Activated naive CD4-positive, alpha-beta T cell (primary cell): ENCODE measurements at places on chromosomes 7 and 10.

- DNase-seq, result no peak
These were observed 5.2 kb downstream of the MARVELD1 start for GRCh38 chr10:97718659-97719142.

- DNase-seq, result no peak
These were observed 6.4 kb downstream of the GCK start for GRCh38 chr7:44182827-44183226.

GRCh38 chr7:149761307-149761706 lies 12.1 kb downstream of the ZNF467 start:
- no peak for DNase-seq

DNA sequence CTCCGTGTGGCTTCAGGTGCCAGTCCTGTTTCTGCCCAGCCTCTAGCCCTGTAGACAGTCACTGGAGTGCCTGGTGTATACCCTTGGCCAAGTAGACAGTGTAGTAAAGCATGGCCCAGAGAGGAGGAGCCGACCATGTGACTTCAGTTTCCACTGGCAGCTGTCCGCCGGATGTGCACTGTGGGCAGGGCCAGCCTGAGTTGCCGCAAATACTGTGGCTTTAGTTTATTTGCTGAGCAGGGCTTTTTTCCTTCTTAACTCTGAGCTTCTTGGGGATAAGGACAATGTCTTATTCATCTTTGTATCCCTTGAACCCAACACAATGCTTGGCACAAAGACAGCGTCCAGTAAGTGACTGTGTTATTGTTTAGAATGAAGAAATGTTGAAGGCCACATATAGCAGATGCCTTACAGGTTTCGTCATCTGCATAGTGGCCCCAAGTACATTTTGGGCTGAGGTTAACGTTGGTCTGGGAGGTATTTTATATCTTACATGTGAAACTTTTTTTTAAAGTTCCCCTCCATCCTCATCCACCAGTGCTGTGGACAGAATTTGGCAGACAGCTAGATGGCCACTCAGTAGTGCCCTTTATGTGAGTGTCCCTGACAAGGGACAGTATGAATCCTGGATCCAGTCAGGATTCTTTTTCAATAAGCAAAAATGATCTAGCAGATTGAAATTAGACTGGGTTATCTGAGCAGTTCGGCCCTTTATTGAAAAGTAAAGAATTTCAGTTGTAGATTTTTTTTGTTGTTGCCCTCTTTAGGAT lies 40.6 kb downstream of the CYP17A1 start:
- peak; percentile 27 for DNase-seq

- DNase-seq, result no peak
These were observed 40.7 kb upstream of the AP5Z1 start for GRCh38 chr7:4734587-4735345.

GRCh38 chr10:74823791-74824183 lies 2.6 kb upstream of the KAT6B start:
- no peak for DNase-seq

DNA sequence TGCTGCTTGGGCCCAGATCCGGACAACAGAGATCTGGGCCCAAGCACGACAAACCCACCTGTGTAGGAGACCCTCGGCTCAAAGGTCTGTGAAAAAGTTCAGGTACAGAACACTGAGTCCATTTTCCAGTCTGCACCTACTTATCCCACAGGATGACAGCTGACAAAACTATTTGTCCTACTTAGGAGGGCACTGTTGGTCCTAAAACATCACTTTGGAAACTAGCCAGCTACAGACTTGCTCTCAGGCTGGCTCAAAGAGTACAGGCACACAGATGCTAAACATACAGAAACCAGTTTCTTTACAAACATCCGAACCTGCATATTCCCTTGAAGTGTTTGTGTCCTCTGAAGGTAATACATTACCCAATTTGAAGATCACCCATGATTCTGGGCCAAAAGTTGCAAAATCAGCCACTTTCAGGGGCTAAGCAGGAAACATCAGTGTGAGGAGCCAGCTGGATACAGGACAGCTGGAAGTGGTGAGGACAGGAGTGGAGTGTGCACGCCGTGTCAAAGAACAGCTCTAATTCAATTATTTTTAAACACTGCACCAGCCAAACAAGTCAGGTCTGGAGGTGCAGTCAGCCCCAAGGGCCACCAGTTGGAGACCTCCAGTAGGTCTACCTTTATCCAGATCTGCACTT lies 88.5 kb downstream of the NOC3L start:
- no peak for DNase-seq

- no peak for DNase-seq
These were observed 25.1 kb downstream of the AP5Z1 start for GRCh38 chr7:4800487-4800886.

- no peak for DNase-seq
These were observed 233.3 kb upstream of the NFE2L3 start for GRCh38 chr7:25918731-25919130.

DNA sequence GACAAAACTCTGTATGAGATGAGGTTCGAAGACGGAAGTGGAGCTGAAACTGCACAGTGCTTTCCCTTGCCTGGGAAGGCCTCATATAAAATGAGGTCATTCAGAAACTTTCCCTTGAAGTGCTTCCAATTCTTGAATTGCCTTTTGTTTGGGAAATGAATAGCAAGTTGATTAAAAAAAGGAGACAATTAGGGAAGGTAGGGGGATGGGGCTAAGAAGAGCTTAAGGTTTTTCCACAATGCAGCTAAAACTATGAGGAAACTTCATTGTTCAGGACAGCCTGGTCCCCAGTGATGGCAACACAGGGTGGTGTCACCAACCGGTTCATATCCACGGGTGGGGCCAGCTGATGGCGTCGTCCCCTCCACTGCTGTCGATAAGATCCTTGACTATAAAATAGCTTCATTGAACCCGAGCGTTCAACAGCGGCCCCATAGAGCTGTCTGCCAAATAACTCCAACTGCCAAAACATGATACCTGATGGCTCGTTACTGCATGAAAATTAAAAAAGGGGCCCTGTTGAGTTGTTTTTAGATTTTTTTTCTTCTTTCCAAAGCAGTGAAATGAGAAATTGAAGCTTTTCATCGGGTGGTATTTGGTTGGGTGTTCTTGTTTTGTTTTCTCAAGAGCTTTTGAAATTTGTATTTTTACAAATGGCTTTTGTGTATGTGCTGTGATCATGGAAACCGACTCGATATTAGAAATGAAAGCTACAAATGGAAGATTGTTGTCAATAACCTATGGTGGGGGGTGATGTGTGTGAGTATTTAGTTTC lies 2.8 kb upstream of the CELF2 start:
- DNase-seq, result no peak

DNA sequence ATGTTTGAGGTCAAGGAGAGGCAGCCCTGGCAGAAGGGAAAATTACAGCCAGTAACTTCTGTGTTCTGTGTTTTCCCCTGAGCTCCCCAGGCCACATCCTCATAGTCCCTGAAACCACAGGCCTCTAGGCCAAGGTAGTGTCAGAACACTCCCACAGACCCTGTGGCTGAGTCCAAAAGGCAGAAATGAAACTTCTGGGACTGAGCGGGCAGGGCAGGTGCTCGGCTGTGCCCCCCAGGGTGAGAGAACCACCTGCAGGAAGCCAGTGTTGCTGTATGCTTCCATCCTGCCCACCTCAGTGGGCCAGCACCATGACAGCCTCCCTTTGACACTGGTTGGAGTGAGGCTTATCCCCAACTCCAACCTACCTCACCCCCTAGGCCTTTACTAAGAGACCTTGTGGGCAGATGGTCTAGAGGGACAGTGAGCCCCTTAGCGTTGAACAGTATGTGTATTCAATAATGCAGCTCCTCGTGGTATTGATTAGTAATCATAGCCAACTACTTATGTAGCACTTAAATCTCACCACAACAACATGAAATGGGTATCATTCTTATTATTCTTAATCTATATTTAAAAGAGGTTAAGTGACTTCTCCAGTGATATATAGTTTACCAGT lies 30.3 kb downstream of the PIK3CG start:
- DNase-seq, result no peak

DNA sequence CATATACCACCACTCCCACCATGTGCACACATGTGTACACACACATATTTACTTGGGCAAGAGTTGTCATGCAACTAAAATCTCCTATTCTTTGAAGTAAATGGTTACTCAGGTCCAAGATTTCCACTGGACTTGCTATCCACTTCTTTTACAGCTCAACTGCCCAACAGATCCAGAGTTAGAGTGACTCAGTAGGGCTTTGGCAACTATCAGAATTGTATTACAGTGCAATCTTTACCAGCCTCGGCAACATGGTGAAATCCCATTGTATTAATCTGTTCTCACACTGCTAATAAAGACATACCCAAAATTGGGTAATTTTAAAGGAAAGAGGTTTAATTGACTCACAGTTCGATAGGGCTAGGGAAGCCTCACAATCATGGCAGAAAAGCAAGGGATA lies 51.9 kb upstream of the ABLIM1 start:
- no peak for DNase-seq

DNA sequence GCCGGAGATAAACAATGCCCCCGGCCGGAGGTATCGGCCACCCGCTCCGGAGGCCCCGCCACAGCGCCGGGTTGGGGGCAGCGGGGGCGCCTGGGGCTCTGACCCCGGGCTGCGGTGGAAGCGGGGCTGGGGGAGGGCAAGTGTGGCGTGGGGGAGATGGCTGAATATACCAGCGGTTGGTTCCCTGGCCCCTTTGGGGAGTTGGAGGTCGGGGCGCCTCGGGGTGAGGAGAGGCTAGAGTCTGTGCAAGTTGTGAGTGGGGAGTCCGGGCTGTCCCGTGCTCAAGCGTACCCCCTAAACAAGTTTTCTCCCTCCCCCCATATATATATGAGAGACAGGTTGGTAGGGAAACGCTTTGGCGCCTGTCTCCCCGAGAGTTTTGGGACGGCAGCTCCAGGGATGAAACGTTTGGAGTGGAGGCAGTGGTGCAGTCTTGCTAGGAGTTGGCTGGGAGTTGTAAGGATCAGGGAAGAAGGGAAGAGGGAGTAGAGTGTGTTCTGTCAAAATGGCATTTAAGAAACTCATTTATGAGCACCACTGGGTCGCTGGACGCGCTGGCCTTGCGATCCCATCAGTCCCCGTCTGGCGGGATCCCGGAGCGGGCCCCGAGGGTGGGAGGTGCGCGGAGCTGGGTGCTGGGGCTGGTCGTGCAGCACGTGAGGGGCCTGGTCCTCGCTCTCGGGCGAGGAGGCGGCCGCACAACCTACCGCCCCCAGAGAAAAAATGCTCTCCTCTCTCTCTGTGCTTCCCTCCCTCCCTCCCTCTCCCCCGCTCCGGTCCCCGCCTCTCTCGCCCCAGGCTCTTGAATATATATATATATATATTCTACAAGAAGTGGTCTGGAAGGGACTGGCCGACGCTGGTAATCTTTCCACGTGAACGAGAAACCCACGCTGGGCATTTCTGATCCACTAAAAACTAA lies 1.1 kb downstream of the TET1 start:
- no peak for DNase-seq

DNA sequence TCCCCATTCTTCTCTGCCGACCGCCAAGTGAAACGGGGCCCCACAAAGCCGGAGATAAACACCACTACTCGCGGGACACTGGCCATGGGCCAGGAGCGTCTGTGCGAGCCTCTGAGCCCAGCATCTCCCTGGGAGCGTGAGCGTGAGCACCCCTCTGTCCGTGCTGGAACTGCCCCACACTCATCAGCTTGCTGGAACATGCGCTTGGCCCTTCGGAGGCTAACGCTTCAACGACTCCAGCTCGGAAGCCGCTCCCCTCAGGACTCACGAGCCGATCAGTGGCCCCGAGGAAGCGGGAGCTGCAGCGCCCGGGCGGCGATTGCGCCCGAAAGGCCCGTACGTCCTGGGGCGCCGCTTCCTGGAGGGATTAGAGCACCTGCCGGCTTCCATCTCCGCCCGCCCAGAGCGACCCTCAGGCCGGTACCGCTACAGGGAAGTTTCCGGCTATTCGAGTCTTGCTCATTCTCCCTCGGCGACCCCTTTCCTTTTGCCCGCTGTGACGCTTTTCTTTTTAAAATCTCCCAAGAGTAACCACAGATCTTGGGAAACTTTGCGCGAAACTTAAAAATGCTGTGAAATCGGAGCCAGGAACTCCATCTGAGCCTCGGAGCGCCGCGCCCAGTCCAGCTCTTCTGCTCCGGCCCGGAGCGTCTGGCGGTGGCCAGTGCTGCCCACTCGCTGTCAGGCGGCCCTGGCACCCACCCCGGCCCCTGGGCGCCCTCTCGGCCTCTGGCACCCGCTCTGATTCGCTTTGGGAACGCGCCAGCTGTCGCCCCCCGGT lies 1.0 kb downstream of the TLL2 start:
- DNase-seq, result no peak

GRCh38 chr10:7423521-7423920 lies 12.7 kb upstream of the SFMBT2 start:
- DNase-seq, result no peak

DNA sequence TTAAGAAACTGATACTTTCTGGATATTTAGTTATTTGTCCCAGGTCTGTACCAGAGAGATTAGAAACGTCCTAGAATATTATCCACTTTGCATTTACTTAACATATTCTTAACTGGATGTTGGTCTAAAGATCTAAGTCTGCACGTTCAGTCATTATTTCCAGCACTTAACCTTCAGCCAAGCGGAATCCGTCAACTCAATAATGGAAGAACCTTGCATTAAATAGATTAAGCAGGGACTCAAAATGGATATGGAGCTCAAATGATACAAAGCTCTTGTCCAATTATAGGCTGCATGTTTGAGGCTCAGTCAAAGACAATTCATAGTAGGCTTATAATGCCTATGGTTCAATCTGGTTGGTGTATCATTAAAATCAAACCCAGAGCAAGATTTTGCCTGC lies 162.9 kb downstream of the SEMA3D start:
- DNase-seq, result no peak

GRCh38 chr10:11409357-11409756 lies 202.1 kb downstream of the USP6NL start:
- no peak for DNase-seq

GRCh38 chr10:82827901-82828300 lies 952.9 kb downstream of the NRG3 start:
- DNase-seq, result no peak

DNA sequence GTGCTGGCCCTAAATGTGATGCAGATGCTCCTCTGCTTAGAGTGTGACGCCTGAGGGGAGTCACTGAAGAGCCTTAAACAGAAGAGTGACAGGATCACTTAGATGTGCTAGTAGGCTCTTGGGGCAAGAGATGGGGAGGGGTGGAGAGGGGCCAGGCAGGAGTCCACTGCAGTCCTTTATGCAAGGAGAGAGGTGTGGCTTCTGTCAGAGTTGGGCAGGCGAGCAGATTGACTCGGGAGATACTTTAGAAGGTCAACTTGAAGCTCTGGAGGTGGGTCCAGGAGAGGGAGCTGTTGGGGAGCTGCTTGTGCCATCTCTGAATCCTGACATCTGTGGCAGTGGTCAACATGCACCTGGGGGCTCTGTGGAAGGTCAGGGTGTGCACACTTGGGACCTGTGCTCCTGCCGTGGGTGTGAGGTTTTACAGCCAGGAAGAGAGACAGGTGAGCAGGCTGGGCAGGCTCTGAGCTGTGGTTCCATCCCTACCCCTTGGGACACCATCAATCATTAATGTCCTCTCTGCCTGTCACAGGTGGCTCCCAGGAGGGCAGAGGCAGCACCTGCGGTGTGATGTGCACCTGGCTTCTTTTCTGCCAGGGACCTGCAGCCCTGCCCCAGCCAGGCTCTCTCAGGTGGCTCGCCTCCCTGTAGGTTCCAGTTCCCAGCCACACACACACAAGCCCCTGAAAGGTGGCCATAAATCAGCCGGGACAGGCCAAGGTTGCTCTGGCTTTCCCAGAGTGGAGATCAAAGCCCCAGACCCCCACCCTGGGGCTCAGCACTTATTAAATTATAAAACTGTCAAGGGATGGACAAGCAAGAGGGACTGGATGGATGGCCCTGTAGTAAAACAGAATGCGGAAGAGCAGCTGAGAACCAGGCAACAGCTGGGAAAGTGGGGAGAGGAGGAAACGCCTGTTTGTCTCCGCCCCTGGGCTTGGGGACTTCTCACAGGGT lies 14.0 kb downstream of the NEURL1 start:
- DNase-seq, result no peak

GRCh38 chr7:72268090-72268489 lies 144.0 kb downstream of the CALN1 start:
- DNase-seq, result no peak
